ENCODE measurements at places on chromosomes 13 and 19.

- H3K36me3 ChIP-seq = no peaks in the 10 kb centered on the region
- H3K4me1 ChIP-seq = no peaks in the 10 kb centered on the region
- H3K27me3 ChIP-seq = no peaks in the 10 kb centered on the region
- no peak for DNase-seq
- no peak overlapping the region for H3K4me3 ChIP-seq
Observed at GRCh38 chr19:27654266-27654990, 1558.5 kb downstream of the UQCRFS1 start.

DNA sequence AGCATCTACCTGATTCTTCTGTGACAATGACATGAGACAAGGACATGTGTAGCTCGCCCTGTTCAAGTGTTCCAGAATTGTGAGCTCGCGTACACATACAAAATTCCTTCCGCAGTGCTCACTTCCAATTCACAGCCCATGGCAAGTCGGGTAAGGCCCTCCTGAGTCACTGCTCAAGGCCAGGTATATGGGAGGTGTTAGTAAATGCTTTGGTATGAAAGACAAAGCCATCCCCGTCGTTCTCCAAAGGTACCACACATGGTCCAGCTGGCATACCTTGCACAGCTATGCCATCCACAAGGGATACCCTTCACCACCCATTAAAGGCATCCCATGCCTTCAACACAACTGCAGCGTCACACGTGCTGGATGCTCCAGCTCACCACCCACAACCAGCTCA is 4.4 kb upstream of the ELL start:
- no peak for DNase-seq
- no peaks in the 10 kb centered on the region for H3K27me3 ChIP-seq
- H3K4me1 ChIP-seq = no peaks in the 10 kb centered on the region
- H3K27ac ChIP-seq = no peak overlapping the region
- H3K36me3 ChIP-seq = no peaks in the 10 kb centered on the region

DNA sequence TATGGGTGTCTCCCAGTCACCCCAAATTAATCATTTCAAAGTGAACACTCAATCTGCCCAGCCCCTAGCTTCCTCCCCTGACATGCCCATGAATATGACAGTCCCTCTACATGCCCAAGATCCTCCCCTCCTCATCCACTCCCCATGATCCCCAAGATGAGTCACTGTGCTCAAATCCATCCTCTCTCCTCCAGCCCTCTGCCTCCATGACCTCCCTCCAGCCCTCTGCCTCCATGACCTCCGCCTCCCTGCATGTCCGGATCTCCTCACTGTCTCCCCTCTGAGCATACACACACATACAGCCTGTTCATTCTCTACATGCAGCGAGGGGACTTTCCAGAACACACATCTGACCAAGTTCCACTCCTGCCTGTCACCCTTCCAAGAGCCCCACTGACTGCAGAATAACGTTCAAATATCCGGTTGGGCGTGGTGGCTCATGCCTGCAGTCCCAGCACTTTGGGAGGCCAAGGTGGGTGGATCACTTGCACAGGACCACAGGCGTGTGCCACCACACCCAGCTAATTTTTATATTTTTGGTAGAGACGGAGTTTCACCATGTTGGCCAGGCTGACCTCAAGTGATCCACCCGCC is 18.4 kb upstream of the FEM1A start:
- no peak overlapping the region for H3K4me3 ChIP-seq
- no peak overlapping the region for H3K27ac ChIP-seq
- H3K27me3 ChIP-seq = no peaks in the 10 kb centered on the region
- no peaks in the 10 kb centered on the region for H3K36me3 ChIP-seq

- no peak overlapping the region for H3K27ac ChIP-seq
- DNase-seq = no peak
- H3K4me1 ChIP-seq = no peaks in the 10 kb centered on the region
- H3K27me3 ChIP-seq = no peaks in the 10 kb centered on the region
Observed at GRCh38 chr19:39001041-39001440, 25.5 kb upstream of the FBXO17 start.

DNA sequence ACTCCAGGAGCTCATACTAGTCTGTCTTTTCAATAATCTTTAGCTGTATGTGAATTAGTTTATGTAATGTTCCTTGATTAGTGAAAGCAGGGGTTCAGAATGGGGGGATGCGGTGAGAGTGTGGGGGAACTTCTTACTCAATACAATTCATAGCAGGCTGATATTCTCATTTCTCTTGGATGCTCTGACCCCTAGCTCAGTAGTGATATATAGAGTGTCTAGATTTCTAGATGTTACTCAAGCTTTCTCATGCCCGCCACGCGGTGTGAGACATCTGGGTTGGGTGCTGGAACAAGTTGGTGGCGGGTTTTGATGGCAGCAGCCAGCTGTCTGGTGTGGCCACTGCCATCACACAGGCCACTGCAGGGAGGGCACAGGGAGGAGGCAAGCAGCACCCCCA is 39.3 kb upstream of the FLT1 start:
- no peaks in the 10 kb centered on the region for H3K36me3 ChIP-seq
- H3K4me1 ChIP-seq = no peaks in the 10 kb centered on the region
- DNase-seq = no peak
- H3K4me3 ChIP-seq = no peak overlapping the region

- DNase-seq = peak; percentile 39
- no peaks in the 10 kb centered on the region for H3K36me3 ChIP-seq
- H3K27me3 ChIP-seq = no peaks in the 10 kb centered on the region
- no peaks in the 10 kb centered on the region for H3K4me1 ChIP-seq
Observed at GRCh38 chr13:113536461-113537110, 46.1 kb upstream of the DCUN1D2 start.

GRCh38 chr19:10471909-10472308 is 31.2 kb downstream of the KEAP1 start:
- no peaks in the 10 kb centered on the region for H3K4me1 ChIP-seq
- no peak overlapping the region for H3K4me3 ChIP-seq
- DNase-seq = no peak

- no peaks in the 10 kb centered on the region for H3K27me3 ChIP-seq
- DNase-seq = no peak
- no peaks in the 10 kb centered on the region for H3K4me1 ChIP-seq
- no peaks in the 10 kb centered on the region for H3K36me3 ChIP-seq
Observed at GRCh38 chr13:63110466-63110865, 1694.8 kb upstream of the PCDH20 start.

DNA sequence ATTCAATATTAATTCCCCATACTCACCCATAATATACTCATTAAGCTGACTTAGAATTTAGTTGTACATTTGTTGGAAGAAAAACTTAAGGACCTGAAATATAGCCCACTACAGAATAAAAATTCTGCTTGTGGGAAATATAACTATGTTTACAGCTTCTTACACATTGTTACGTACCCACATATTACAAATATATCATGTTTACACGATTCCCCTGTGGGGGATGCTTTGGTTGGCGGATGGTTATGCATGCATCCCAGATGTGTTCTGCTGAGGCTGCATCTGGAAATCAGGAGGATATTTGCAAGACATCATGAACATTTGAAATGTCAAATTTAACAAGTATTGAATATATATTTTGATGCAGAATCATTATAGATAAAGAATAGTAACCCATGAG is 79.5 kb upstream of the KL start:
- H3K27ac ChIP-seq = no peak overlapping the region
- H3K4me3 ChIP-seq = no peak overlapping the region
- no peaks in the 10 kb centered on the region for H3K4me1 ChIP-seq
- no peaks in the 10 kb centered on the region for H3K27me3 ChIP-seq

- peaks cover 4% of the 10 kb centered on the region for H3K36me3 ChIP-seq
- no peaks in the 10 kb centered on the region for H3K27me3 ChIP-seq
Observed at GRCh38 chr13:33828431-33829129, 10.6 kb downstream of the RFC3 start.

DNA sequence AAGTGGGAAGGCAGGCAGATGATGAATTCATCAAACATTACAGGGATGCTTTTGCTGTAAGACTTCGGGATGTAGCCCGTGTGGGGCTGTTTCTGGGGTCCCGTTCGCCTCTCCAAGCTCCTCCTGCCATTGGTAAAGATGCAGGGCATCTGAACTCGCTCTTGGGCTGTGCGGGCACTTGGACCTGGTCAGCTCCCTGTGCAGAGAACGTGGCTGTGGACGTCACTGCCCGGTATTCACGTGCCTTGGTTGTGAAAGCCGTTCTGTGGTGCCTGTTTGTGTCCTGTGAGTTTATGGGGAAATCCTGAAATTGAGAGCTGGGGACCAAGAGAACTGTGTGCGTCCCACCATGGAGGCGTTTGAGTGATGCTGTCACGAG is 5.4 kb downstream of the TFDP1 start:
- no peaks in the 10 kb centered on the region for H3K36me3 ChIP-seq
- no peaks in the 10 kb centered on the region for H3K4me1 ChIP-seq
- peak; percentile 35 for DNase-seq
- H3K27me3 ChIP-seq = no peaks in the 10 kb centered on the region
- no peak overlapping the region for H3K27ac ChIP-seq

- H3K36me3 ChIP-seq = no peaks in the 10 kb centered on the region
- peak overlapping the region; percentile 39 for H3K4me3 ChIP-seq
- H3K27ac ChIP-seq = peak overlapping the region; percentile 74
- no peak for DNase-seq
Observed at GRCh38 chr13:45413826-45414307, 4.3 kb downstream of the SLC25A30 start.

GRCh38 chr13:99859178-99860177 is 112.1 kb downstream of the ZIC5 start:
- H3K27me3 ChIP-seq = no peaks in the 10 kb centered on the region
- H3K36me3 ChIP-seq = no peaks in the 10 kb centered on the region
- DNase-seq = no peak
- H3K27ac ChIP-seq = no peak overlapping the region

GRCh38 chr13:51223560-51224270 is 1.5 kb downstream of the FAM124A start:
- H3K4me1 ChIP-seq = no peaks in the 10 kb centered on the region
- no peaks in the 10 kb centered on the region for H3K36me3 ChIP-seq
- H3K4me3 ChIP-seq = no peak overlapping the region

- H3K4me1 ChIP-seq = peaks cover 11% of the 10 kb centered on the region
- H3K36me3 ChIP-seq = no peaks in the 10 kb centered on the region
- peak within 1 kb of the TSS; percentile 99 for H3K4me3 ChIP-seq
- H3K27me3 ChIP-seq = no peaks in the 10 kb centered on the region
- H3K27ac ChIP-seq = peak within 1 kb of the TSS; percentile 93
Observed at GRCh38 chr19:3626473-3627350, at the start of gene CACTIN. CACTIN (minus strand) TSS chr19:3626790; CDS start chr19:3626762, 28 bp downstream.

- H3K4me3 ChIP-seq = no peak overlapping the region
- H3K27me3 ChIP-seq = no peaks in the 10 kb centered on the region
- H3K36me3 ChIP-seq = no peaks in the 10 kb centered on the region
- DNase-seq = no peak
- H3K4me1 ChIP-seq = no peaks in the 10 kb centered on the region
Observed at GRCh38 chr19:15759962-15760565, 22.3 kb downstream of the OR10H3 start.

- no peak overlapping the region for H3K4me3 ChIP-seq
- no peak overlapping the region for H3K27ac ChIP-seq
- no peaks in the 10 kb centered on the region for H3K27me3 ChIP-seq
- DNase-seq = no peak
Observed at GRCh38 chr19:39024875-39025641, 7.3 kb downstream of the FBXO27 start.

DNA sequence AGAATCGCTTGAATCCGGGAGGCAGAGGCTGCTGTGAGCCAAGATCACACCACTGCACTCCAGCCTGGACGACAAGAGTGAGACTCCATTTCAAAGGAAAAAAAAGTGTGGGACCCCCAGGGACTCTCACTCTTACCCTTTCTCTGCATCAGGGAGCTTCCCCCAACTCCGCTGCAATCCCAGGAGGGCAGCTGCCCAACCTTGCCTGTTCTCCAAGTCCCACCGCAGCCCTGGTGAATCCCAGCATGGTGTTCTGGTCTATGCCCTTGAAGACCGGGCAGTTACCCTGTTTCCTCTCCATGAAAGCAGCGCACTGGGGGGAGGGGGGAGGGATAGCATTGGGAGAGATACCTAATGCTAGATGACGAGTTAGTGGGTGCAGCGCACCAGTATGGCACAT is 35.7 kb upstream of the DPRX start:
- H3K27ac ChIP-seq = peak overlapping the region; percentile 52

All from breast epithelium (tissue), 4 donors.